ENCODE measurements at places on chromosomes 2 and 18. TPM values are rescaled to one million over a fixed set of nuclear protein-coding genes. Genes with fewer than 3 reads are reported as not detected.

GRCh38 chr18:54883816-54884604 lies 55.7 kb downstream of the RAB27B start:
- no peak for DNase-seq

GRCh38 chr2:178271629-178272333 lies 77.5 kb downstream of the OSBPL6 start:
- DNase-seq: no peak

GRCh38 chr2:15298770-15299169 lies 262.4 kb downstream of the NBAS start:
- DNase-seq: no peak

DNA sequence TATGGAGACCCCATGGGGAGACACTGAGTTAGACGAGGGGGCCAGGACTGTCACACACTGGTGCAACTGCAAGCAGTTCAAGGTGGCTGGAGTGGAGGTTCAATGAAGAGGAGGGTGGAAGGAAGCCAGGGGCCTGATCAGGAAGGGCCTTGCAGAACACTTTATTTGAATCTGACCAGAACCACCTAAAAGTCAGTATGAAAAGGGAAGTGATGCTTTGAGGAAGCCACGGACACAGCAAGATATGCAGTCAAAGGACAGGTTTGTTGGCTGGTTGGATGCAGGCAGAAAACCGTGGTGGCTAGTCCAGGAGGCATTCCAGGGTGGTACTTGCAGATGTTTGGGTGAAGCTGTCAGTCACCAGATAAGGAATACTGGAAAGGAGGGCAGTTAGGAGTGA lies 3.5 kb upstream of the FAM124B start:
- DNase-seq: no peak

DNA sequence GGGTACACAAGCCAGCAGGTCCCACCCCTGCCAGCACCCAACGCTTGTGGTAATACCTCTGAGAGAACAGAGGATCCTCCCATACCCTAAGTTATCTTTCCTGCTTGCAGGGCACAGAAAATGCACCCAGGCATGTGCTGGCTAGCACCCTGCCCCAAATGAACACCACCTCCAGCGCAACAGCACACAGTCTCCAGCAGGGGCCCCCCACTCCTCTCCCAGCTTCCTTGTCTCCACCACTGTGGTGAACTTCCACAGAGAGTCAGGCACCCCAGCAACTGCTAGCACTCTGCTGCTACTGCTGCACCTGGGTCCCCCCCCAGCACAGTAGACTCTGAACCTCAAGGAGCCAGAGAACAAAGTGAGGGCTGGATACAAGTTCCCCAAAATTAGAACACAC lies 216.8 kb upstream of the CNTNAP5 start:
- DNase-seq: no peak

DNA sequence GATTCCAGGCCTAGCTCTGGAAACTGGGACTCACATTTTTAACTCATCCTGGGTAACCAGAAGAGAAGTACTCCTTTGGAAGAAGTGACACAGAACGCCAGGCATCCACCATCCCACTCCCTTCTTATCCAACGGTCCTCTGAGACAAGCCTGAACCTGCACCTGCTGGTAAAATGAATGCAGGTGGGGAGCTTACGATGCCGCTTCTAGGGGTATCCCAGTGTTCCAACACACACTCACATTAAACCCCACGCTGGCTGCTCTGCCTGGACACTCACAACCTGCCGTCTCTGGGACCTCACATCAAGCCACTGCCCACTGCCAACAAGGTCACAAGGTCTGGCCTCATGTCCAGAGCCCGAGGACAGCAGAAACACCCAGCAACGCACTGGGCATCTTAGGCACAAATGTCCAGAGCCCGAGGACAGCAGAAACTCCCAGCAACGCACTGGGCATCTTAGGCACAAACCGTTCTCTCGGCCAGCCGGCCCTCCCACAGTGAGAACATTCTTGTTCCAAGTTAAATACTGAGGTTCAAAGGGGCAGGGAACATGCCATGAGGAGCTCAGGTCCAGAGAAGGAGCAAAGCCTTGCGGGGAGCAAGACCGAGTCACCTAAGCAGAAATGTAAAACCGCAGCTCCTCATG lies 9.9 kb downstream of the SLC66A2 start:
- DNase-seq: no peak

DNA sequence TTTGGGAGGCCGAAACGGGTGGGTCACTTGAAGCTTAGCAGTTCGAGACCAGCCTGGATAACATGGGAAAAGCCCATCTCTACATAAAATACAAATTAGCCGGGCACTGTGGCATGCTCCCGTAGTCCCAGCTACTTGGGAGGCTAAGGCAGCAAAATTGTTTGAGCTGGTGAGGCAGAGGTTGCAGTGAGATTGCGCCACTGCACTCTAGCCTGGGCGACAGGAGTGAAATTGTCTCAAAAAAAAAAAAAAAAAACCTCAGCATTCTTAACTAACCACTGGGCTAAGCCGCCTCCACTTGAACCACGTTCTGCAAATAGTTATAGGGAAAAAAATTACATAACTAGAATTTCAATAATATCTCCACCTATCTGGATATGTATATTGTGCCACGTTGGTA lies 2.3 kb downstream of the FOXI3 start:
- no peak for DNase-seq

DNA sequence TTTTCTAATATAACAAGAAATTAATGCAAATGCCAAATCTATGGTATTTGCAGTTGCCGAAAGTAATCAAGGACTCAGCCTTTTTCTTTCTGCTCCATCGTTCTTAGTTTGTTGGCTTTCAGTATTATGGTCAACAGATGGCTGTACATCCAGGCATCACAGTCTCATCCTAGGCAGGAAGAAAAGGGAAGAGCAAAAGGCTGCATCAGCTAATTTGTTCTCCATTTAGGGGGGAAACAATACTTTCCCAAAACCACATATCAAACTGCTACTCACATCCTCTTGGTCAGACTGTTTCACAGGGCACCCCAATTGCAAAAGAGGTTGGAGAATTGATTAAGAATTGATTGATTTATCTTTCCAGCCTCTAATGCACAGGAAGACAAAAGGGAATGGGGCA lies 89.3 kb downstream of the MDH1 start:
- DNase-seq: no peak

DNA sequence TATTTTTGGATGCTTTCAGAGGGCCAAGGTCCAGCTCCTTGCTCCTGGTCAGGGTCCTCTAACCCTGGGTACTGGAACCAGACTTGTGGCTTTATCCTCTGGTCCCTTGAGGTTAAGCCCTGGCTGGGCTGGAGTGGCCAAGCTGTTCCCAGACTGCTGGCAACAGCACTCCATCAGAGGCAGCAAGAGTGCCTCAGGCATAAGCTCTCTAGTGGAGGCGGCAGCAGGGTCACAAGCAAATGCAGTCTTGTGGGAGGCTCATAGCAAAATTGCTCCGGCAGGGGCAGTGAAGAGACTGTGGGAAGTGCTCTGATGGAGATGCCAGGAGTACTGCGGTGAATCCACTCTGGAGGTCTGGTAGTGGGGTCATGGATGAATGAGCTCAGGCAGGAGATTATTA lies 128.9 kb upstream of the OTOS start:
- no peak for DNase-seq

- no peak for DNase-seq
Observed at GRCh38 chr2:241551599-241551997, 6.9 kb upstream of the BOK start.

GRCh38 chr2:68806511-68807109 lies 64.6 kb downstream of the BMP10 start:
- no peak for DNase-seq

DNA sequence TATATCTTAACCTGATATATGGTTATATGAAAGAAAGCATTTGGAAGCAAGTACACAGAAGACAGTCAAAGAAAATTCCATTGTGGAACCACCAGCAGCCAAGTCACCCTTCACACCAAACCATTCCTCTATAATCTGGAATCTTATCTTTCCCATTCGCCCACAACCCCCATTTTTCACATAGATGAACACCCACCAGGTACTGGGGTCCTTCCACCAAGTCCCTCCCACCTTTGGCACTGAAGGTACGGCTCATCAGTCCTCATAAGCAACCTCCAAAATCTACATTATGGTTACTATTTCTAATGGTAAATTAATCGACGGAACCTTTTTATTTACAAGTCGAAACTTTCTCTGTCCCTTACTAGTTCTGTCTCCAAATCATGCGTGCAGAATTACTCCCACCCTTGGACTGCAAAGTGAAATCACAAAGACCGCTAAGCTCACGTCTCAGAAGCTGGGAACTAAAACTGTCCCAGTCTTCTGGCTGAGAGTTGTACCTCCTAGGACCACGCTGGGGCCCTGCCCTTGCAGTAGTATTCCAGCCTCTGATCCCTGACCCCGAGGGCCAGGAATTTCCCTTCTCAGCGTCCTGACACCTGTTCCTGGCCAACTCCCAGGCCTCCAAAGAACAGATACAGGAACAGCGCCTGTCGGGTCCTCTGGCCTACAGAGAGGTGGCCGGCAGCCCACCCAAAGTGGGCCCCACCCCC lies 702 bp downstream of the OLA1 start:
- no peak for DNase-seq

DNA sequence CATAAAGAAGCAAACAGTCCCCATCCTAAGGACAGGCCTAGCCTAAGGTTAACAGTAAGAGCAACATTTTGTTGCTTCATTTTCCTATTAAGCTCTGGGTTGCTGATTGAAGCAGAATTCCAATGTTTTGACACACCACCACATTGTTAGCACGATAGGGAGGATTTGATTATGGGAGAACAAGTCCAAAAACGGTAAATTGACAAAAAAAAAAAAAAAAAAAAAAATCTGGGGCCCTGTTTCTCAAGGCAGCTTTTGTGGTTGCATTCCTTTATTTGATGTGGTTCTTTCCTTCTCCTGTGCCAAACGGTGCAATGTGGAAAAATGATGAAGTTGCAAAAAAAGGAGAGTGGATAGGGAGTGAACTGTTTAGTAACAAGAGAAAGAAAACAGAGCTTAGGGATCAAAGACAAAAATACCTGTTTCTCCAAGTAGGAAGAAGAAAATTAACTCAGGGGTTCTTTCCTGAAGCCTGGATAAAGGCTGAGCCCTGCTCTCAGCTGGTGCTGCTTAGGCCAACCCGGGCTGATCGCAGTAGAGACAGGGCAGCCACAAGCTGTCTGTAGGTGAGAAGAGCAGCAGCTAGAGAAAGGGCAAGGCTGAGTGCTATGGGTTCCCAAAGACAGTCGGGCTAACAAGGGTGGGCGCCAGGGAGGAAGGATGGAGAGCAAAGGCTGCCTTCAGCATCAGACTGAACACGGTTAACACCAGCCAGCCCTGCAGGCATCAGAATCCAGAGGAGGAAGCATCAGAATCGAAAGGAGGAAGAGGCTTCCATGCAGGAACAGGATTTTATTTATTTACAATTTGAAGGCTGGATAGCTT lies 167.8 kb upstream of the FOSL2 start:
- no peak for DNase-seq

- DNase-seq: no peak
Observed at GRCh38 chr2:27010139-27010538, 22.6 kb upstream of the TMEM214 start.

DNA sequence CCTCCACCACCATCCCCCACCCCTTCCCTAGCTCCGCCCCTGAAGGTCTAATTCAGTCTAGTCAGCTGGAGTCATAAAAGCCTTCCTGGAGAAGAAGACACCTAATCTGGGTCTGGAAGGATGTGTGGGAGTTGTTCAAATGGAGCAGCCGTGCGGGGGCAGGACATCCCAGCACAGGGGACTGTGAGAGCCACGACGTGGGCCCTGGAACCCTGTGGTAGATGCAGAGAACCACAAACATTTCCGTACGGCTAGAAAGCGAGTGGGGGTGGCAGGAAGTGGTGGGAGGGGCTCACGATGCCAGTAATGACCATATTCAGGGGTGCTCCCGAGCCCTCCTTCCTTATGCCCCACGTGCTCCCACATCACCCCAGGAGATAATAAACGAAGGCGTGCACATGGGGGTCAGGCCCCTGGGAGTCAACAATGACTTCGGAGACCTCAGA lies 20.9 kb upstream of the COL6A3 start:
- no peak for DNase-seq

- no peak for DNase-seq
Observed at GRCh38 chr2:56132138-56132537, 51.7 kb upstream of the CCDC85A start.

DNA sequence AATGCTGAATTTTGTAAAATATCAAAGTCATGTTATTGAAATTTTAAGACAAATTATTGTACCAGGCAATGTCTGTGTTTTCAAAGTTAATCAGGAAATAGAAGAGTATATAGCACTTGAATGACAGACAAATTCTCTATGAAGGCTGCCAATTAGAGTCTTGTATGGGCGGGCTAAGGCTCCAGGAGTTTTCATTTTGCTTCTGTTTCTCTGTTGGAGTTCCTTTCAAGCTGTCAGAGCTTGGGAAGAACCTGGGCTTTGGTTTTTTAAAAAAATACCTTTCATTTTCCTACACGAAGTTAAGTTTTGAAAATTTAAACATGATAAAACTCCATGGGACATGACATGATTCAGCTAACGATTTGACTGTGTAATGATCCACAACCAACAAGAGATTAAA lies 339.0 kb upstream of the KCNH7 start:
- DNase-seq: no peak

DNA sequence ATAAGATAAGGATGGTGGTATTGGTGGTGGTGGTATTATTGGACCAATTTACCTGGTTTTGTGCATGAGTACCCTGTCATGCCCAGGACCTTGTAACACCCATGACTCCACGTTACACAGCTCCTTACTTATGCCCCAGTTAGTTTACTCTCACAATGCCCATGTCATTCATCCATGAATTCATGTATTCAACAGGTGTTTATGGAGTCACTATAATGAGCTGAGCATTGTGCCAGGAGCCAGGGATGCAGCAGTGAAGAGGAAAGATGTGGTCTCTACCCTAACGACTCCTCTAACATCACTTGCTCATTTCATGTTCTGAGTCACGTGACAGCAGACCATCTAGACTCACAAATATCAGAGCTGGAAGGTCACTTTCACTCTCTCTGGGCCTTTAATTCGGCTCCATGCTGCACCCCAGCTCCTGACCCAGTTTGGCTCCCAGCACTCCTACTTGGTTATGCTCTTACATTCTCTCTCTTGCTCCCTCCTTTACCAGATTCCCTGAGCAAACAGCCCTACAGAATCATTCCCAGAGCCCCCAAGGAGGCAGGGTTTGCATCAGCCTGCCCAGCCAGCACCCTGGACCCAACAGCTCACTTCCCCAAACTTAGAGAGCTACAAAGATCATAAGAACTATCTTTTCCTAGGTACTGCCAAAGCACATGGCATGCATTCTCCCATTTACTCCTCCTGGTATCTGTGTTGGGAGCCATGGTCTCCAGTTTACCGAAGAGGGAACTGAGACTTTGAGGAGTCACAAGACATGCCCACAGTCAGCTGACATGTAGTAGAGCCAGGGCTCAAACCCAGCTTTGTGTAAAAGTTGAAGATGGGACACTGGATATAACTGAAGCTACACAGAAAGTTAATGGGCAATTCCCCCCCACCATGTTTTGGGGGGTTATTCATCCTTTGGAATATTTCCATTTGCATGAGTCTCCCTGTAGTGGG lies 449.9 kb downstream of the LRATD1 start:
- no peak for DNase-seq

Gene MC5R
- total RNA-seq: not detected

Gene PPP1R1C
- 5.8 TPM for total RNA-seq

Gene CNTNAP5
- total RNA-seq: 0.29 TPM

Gene HOXD4
- 0.67 TPM for total RNA-seq

Gene PID1
- total RNA-seq: 2.1 TPM

Gene IL1R1
- 13.3 TPM for total RNA-seq

Gene REV1
- 58.7 TPM for total RNA-seq

Gene KLHL14
- 0.11 TPM for total RNA-seq

Gene HRH4
- not detected for total RNA-seq

Measured in mesothelial cell of epicardium (in vitro differentiated cells).